Activated T-cell treated with anti-CD3 and anti-CD28 coated beads for 48 hours (primary cell): ENCODE measurements at places on chromosomes 3 and 15.

DNA sequence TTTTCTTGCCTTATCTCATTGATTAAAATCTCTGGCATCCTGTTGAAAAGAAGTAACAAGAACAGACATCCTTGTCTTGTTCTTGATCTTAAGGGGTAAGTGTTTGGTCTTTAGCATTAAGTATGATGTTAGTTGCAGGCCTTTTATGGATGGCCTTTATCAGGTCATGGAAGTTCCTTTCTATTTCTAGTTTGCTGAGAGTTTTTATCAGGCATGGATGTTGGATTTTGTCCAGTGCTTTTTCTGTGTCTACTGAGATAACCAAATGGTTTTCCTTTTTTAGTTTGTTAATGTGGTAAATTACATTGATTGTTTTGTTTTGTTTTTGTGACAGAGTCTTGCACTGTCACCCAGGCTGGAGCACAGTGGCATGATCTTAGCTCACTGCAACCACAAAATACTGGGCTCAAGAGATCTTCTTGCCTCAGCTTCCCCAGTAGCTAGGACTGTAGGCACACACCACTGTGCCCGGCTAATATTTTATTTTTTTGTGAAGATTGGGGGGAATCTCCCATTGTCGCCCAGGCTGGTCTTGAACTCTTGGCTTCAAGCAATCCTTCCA lies 26.3 kb downstream of the MRAS start:
- DNase-seq: no peak

DNA sequence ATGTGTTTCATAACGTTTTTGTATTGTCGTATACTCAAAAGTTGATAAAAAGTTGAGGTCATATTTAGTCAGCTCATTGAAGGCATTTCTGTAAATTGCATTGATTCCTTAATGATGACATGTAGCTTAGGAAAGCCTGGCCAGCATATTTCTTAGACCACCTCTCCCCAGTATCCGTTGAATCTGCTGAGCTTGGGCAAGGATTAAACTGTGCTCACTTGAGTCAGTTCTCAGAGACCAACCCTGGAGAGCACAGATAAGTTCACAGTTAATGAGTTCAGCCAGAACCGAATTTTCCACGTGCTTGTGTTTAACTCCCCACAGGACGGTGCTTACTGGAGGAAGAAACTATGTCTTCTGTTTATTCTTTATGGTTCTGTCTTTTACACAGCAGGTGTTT lies 132.7 kb downstream of the SLC25A26 start:
- DNase-seq: no peak

DNA sequence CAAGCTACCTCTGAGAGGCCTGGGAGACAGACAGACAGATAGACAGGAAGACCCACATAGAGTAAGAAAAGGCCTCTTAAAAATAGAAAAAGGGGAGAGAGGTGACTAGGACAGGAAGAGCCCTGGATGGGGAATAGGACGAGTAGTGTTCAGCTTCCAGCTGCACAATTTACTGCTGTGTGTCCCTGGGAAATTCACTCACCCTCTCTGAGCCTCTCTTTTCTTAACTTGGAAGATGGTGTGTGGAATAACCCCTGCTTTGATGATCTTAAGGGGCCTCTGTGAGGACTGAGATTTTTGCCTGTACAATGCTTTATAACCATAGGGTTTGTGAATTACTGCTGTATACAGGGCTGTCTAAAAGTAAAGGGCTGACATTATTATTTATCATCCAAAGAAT lies 37.5 kb downstream of the FEM1B start:
- no peak for DNase-seq

- DNase-seq: no peak
Measured at GRCh38 chr3:116806351-116806750, 96.8 kb downstream of the TUSC7 start.

GRCh38 chr3:45841420-45841756 lies 531 bp downstream of the LZTFL1 start:
- DNase-seq: peak; percentile 4

DNA sequence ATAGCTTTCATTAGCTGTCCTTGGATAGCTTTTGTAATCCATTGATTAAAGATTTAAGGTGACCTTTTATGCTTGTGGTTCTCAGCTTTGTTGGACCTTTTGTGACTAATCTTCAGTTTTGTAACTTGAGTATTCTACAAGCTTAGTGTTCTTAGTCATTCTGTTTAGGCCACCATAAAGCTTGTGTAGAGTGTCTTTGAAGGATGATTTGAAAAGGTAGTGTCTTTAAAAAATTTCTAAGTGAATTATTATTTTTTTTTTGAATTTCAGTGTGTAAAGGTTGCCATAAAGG lies 7.5 kb downstream of the MORF4L1 start:
- no peak for DNase-seq
